ENCODE measurements at places on chromosomes 2 and 18. TPM values are rescaled to one million over a fixed set of nuclear protein-coding genes. Genes with fewer than 3 reads are reported as not detected.
A peak's percentile ranks its signal among the peaks of the same experiment; 100 is the strongest.

- H3K27me3 ChIP-seq: no peaks in the 10 kb centered on the region
- no peak overlapping the region for H3K27ac ChIP-seq
- H3K4me1 ChIP-seq: peaks cover 32% of the 10 kb centered on the region
- no peak overlapping the region for H3K4me3 ChIP-seq
- peaks cover 66% of the 10 kb centered on the region for H3K36me3 ChIP-seq
These were observed 38.9 kb downstream of the RHBDD1 start for GRCh38 chr2:226874749-226875148.

GRCh38 chr2:221477714-221478484, 94.2 kb downstream of the EPHA4 start:
- peaks cover 7% of the 10 kb centered on the region for H3K36me3 ChIP-seq
- H3K27ac ChIP-seq: no peak overlapping the region
- H3K27me3 ChIP-seq: no peaks in the 10 kb centered on the region

DNA sequence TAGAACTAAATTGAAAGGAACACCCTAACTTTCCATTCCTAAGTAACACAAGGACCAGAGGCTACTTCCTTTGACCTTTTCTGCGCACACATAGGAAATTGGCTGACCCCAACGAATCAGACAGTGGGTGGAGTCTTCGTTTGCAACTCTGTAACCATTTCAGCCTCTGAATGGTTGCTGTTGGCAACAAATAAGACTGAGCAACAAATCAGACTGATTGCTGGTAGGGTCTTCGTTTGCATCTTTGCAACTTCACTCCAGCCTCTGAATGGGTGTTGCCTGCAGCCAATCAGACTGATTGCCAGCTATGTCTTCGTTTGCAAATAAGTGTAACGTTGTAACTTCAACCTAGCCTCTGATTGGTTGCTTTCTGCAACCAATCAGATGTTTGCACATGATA, 34.6 kb downstream of the USP40 start:
- no peak for DNase-seq
- H3K4me3 ChIP-seq: no peak overlapping the region
- no peak overlapping the region for H3K27ac ChIP-seq
- peaks cover 30% of the 10 kb centered on the region for H3K36me3 ChIP-seq

GRCh38 chr18:58572181-58572580, 56.7 kb downstream of the ALPK2 start:
- H3K36me3 ChIP-seq: no peaks in the 10 kb centered on the region
- DNase-seq: no peak
- no peaks in the 10 kb centered on the region for H3K27me3 ChIP-seq
- H3K27ac ChIP-seq: no peak overlapping the region

GRCh38 chr2:101004620-101005325, 2.7 kb downstream of the RPL31 start:
- DNase-seq: no peak
- peaks cover 42% of the 10 kb centered on the region for H3K4me1 ChIP-seq
- H3K27ac ChIP-seq: peak overlapping the region; percentile 95
- no peaks in the 10 kb centered on the region for H3K27me3 ChIP-seq

- H3K36me3 ChIP-seq: no peaks in the 10 kb centered on the region
- no peak overlapping the region for H3K27ac ChIP-seq
- H3K27me3 ChIP-seq: peaks cover 3% of the 10 kb centered on the region
- no peak for DNase-seq
These were observed 201.9 kb upstream of the RBMS1 start for GRCh38 chr2:160695402-160696086.

GRCh38 chr2:42755191-42755880, 8.6 kb downstream of the OXER1 start:
- peaks cover 47% of the 10 kb centered on the region for H3K4me1 ChIP-seq
- DNase-seq: no peak

- no peak overlapping the region for H3K4me3 ChIP-seq
- peaks cover 17% of the 10 kb centered on the region for H3K4me1 ChIP-seq
- no peak for DNase-seq
- no peaks in the 10 kb centered on the region for H3K27me3 ChIP-seq
- H3K27ac ChIP-seq: no peak overlapping the region
- peaks cover 69% of the 10 kb centered on the region for H3K36me3 ChIP-seq
These were observed 9.4 kb upstream of the CEP68 start for GRCh38 chr2:65046633-65047407.

- no peak for DNase-seq
- H3K27ac ChIP-seq: no peak overlapping the region
- no peaks in the 10 kb centered on the region for H3K36me3 ChIP-seq
- H3K27me3 ChIP-seq: no peaks in the 10 kb centered on the region
These were observed 57.5 kb downstream of the KIF5C start for GRCh38 chr2:148932536-148932935.

- no peak for DNase-seq
- no peak overlapping the region for H3K27ac ChIP-seq
- peaks cover 12% of the 10 kb centered on the region for H3K4me1 ChIP-seq
- H3K4me3 ChIP-seq: no peak overlapping the region
- H3K36me3 ChIP-seq: peaks cover 82% of the 10 kb centered on the region
- H3K27me3 ChIP-seq: no peaks in the 10 kb centered on the region
These were observed 19.9 kb downstream of the TRAPPC12 start for GRCh38 chr2:3399381-3399780.

MPV17 gene
- total RNA-seq: 78.1 TPM

HS6ST1 gene
- total RNA-seq: 16.9 TPM

EMILIN1 gene
- 0.69 TPM for total RNA-seq

GULP1 gene
- not detected for total RNA-seq

RAB17 gene
- not detected for total RNA-seq

LDLRAD4 gene
- total RNA-seq: 70.1 TPM
